ENCODE measurements at places on chromosomes 1 and 21.

GRCh38 chr1:86795316-86795715, 90.9 kb downstream of the SH3GLB1 start:
- no peak for DNase-seq

GRCh38 chr1:160726498-160727315, 12.3 kb upstream of the SLAMF7 start:
- DNase-seq: no peak

- no peak for DNase-seq
Measured at GRCh38 chr1:42674214-42674613, 8.0 kb upstream of the YBX1 start.

GRCh38 chr1:213296558-213296957, 245.5 kb downstream of the RPS6KC1 start:
- DNase-seq: no peak

GRCh38 chr1:201039876-201040275, 16.4 kb upstream of the KIF21B start:
- DNase-seq: no peak
